ENCODE measurements at places on chromosomes 7 and 10.

DNA sequence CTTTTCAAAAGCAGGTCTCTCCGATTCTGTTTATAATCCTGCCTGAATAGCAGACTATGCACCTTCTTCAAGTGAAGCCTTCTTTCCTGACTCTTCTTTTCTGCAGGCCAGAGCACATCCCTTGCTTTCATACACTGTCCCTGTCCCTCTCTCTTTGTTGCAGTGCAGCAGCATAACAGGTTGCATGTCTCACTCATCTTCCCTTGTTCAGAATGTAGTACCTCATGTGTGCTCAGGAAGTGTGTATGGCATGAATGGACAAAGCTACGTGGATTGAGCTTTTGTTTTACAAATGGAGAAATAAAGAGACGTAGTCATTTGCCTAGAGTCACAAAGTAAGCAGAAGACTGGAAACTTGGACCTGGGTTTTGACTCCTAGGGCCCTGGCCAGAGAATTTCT lies 68.0 kb downstream of the PTPRZ1 start:
- DNase-seq: no peak

- no peak for DNase-seq
Observed at GRCh38 chr10:49350846-49351532, 44.9 kb downstream of the DRGX start.

DNA sequence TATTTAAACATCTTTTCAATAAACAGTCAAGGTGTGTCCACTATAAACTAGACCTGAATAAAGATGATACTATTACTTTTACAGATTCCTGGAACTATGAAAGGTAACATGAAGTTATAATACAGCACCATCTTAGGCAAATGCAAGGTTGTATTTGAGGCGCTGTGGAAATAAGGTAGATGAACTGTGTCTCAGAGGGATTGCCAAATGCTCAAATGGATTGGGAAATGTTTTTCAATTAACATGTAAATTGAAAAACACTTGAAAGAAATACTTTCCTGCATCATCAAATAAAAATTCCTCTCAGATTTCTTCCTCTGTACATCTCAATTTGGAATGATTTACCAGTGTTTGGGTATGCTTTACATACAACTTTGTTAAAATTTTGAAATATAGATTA lies 139.4 kb downstream of the DKK1 start:
- DNase-seq: no peak

DNA sequence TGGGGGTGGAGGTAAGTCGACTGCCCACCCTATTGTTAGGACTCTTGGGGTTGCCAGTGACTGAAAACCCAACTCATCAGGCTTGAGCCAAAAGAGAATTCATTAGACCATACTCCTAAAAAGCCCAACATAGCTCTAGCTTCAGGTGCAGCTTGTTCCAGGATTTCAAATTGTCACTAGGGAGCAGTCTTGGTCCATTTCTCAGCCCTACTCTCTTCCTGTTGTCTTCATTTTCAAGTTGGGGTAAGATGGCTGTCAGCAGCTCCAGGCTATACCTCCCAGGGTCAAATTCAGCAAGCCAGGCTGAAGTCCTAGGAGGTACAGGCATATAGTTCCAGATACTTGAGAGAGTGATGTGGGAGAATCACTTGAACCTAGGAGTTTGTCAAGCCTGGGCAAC lies 14.9 kb upstream of the COL13A1 start:
- peak; percentile 61 for DNase-seq

DNA sequence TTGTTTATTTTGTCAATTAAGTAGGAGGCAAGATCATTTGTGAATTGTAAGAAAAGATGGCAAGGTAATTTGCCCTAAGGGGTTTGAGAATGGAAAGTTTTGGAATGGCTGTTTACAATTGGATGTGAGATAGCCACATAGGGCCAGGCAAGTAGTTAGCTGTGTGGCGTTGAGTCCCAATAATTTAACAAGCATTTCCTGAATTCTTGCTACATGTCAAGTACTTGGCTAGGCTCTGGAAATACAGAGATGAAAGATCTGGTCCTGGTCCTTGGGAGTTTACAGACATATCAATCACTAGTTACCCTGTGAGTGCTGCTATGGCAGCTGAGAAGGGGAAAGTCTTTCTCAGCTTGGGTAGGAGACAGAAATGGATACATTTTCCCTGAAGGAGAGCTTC lies 401.6 kb downstream of the SUGCT start:
- no peak for DNase-seq

GRCh38 chr10:16923309-16923708 lies 106.1 kb upstream of the RSU1 start:
- DNase-seq: peak; percentile 36

DNA sequence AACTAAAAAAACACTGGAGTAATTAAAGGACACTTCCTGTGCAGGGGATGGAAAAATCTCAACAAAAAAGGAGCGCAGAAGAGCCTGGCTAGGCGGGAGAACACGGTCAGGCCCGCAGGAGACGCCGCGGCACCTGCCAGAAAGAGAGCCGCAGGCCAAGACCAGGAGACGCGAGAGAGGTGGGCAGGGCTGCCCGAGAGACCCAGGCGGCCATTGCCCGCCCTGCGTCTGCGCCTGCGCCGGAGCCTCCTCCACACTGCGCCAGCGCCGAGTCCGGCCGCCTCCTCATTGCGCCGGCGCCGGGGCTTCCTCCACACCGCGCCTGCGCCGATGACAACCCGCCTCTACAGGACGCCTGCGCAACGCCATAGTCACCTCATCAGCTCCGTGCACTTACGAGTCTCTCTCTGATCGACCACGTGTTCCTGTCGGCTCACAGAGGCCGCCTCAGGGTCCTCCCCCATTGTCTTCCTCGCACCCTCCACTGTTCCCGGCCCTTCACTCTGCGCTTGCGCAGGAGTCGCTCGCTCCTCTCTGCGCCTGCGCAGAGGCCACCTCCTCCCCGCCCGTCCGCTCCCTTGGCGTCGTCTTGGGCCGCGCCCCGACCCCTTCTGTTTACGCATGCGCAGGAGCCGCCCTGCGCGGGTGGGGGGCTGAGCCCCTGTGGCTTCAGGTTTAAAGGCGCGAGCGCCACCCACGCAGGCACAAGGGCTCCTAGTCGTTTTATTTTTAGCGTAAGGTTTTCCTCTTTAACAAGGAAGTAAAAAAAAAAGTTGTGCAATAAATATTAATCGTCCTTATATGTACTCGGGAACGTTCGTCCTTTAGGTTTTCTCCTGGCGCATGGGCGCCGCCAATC lies 43.2 kb upstream of the FAM20C start:
- DNase-seq: peak; percentile 98

DNA sequence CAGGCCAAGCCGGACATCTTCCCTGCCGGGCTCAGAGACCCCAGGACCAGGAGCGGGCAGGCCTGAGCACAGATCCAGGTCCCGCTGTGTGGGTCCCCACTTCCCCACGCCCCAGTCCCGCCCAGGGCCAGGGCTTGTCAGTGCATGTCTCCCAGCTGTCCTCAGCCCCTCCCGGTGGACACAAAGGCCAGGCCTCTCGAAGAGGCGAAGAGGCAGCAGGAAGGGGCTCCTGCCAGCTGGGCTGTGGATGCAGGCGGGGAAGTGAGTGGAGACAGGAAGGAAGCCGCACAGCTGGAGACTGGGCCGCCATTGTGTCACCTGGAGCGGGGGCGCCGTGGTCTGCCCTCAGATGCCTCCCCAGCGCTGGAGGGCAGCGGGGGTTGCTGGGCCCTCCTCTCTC lies 4.8 kb downstream of the GRIFIN start:
- no peak for DNase-seq

- no peak for DNase-seq
Observed at GRCh38 chr7:36167403-36168050, 14.5 kb downstream of the EEPD1 start.

GRCh38 chr7:104005197-104005596 lies 15.7 kb upstream of the RELN start:
- DNase-seq: peak; percentile 27

GRCh38 chr7:151315038-151315655 lies 26.5 kb upstream of the NUB1 start:
- peak; percentile 53 for DNase-seq

DNA sequence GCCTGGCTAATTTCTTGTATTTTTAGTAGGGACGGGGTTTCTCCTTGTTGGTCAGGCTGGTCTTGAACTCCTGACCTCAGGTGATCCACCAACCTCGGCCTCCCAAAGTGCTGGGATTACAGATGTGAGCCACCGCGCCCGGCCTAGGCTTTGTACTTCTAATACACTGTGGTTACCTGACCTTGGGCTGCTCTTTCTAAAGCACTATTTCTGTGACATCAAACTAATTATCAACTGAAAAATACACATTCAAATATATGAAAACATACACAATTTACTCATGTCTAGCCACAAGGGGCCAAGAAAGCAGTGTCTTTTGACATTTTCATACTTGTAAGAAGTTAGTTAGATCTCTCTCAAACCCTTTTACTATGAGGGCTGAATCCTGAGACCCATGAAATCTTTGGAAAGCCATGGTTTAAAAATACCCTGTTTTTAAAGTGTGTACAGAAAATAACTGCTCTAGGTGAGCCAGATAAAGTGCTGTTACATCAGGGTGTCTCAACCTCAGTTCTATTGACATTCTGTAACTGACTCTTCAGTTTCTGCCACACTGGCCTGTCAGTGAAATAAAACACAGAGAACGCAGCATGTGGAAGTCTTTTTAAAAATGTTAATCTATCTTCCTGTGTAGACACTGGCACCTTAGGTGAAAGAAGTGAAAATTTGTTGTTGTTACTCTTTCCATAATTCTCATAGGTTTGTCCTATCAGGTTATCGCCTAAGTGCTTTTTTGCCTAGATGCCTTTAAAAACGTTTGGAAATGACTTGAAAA lies 58.8 kb downstream of the CREM start:
- no peak for DNase-seq

DNA sequence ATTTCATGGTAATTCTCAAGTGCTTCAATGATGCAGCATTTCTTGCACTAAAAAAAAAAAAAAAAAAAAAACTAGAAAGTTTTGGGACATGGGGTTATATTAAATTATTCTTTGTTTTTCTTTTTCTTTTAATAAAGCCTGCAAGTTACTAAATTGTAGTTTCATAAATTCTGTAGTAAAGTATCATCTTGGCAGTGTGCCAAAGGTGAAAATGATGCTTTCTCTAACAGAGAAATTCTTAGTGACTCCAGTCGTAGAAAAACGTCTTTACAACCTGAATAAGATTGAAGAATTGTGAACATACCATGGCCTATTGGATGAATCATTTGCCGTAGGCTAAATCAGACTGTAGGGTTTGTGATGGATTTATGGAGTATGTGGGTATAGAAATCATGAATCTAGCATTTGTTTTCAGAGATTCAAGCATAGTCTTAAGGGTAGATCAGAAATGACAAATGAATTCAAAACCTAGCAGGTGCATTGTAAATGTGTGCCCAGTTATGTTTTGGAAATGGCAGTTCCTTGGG lies 27.1 kb downstream of the RBM17 start:
- DNase-seq: no peak

DNA sequence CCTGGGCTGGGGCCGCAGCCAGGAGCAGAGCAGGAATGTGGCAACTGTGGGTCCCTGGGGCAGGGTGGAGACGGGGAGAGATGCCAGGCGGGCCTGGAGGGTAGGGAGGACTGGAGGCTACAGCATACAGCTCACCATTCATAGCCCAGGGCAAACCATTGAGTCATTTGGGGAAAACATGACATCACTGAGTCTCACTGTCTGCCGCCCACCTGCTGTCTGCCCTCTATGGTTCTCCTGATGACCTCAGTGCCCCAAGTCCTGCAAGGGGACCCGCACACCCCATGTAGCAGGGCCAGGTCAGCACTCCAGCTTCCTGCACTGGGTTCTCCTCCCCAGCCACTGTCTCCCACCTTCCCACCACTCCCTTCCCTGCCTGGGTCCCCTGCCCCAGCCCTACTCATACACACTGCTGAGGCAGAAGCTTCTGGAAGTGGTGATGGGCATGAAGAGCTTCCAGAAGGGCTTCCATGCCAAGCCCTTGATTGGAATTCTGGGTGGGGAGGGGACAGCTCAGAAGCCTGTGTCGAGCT lies 10.4 kb downstream of the CHST3 start:
- DNase-seq: peak; percentile 62

DNA sequence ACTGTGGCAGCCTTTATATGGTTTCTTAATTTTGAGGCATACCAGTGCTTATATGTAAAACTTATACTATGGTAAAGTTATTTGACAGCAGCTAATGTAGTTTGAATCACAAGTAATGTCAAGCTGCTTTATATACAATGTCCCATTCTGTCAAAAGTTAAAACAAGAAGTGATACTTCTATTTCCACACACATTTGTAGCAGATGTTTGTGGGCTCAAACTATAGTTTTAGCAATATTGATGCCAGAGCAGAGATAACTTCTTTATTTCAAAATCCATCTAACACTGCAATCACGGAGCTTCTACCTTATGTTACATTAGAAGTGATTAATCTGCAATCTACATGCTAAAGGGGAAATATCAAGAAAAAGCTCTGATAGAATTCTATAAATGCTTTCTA lies 149.6 kb downstream of the ADK start:
- no peak for DNase-seq

- DNase-seq: no peak
Observed at GRCh38 chr10:59323831-59324401, 38.4 kb downstream of the FAM13C start.

GRCh38 chr10:123140983-123141390 lies 5.2 kb downstream of the HMX3 start:
- DNase-seq: no peak

- DNase-seq: peak; percentile 34
Observed at GRCh38 chr7:43112941-43113621, 634 bp downstream of the HECW1 start.

DNA sequence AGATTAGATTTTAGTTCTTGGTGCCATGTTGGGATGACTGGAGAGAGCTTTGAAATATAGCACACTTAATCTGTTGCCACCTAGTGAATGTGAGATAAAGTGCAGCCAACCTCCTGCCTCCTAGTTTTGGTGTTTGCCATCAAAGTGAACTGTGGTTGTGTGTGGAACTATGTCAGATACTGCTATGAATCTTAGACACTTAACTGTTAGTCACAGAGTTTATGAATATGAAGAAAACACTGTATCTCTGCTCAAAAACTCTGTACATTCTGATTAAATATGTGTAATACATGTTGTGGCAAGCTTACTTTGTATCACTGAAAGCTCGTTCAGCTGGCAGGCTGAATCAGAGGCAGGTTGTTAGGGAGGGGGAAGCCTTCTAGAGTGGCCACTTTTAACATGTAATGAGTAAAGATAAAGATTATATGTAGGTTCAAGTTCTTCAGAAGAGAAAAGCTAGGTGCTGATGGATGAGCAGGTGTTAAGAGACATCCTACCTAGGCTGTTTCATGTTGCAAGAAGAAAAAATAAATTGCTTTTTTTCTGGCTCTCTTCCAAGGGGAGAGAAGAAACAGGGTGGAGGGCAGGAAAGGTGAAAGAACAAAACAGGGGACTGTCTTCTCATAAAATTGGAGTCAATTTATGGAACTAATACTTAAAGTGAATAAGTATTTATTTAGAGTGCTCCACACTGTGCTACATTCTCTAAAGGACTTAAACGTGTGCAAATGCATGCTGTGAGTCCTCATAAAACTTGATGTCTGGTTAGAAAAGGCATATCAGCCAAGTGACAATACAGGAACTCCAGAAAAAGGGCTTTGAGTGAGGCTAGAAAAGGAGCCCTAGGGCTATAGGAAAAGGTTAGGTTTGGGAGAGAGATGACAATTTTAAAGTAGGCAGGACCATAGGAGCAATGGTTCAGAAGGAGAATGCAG lies 14.1 kb upstream of the LAMB1 start:
- DNase-seq: peak; percentile 62

- peak; percentile 22 for DNase-seq
Observed at GRCh38 chr10:89062861-89063260, 72.3 kb downstream of the FAS start.

- DNase-seq: no peak
Observed at GRCh38 chr7:105022458-105022857, 8.5 kb downstream of the KMT2E start.

GRCh38 chr10:131920693-131921092 lies 19.9 kb downstream of the PPP2R2D start:
- no peak for DNase-seq

- no peak for DNase-seq
Observed at GRCh38 chr10:100138921-100139496, 46.8 kb downstream of the ERLIN1 start.
